ENCODE measurements at places on chromosomes 4 and X.

DNA sequence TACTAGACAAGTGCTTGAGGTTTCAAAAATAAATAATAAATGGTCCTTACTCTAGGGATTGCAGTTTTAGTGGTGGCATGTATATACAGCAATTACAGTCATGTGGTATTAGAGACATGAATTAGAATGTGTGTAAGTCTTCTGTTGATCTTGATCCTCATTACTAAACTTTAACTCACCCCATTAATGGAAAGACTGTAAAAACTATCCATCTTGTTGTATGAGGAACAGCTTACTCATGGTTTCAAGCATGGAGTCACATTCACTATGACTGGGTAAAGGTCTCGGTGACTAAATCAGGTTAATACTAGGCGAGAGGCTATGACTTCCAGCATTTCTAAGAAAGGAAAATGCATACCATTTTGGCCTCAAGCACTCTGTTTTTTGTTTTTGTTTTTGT lies 107.0 kb upstream of the HPGD start:
- DNase-seq, result no peak

DNA sequence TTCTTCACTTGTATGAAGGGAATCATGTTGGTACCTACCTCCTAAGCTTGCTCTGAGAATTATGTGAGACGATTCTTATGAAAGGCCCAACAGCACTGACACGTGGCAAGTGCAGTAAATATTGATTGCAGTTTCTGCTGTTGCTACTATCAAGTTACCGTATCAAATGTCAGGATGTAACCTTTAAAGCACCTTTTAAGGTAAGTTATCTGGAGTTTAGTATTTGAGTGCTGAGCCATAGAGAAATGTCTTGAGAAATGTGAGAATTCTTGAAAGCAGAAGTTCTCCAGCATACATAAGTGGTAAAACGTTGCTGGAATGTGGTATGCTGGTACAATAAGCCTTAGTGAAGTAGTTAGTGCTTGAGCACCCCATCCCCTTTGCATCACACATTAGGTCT lies 90.4 kb downstream of the PHOX2B start:
- DNase-seq, result no peak

GRCh38 chrX:129600981-129601424 lies 53.8 kb downstream of the APLN start:
- no peak for DNase-seq

DNA sequence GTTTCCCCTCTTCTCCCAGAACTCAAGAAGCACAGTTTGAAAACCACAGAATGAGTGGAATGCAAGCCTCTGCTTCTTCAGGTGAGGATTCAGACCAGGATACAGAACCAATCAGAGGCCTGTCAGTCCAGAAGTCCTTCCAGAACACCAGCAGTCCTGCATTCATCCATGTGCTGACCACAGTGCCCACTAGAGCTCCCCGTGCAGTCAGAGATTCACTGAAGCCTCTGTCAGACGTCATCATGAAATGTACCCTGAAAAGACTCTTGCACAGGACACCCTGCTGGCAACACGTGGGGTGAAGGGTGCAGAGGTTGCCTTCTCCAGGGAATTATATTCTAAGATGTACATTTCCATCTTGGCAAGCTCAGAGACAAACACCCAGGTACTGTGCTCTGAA lies 75.9 kb upstream of the LSM6 start:
- DNase-seq, result no peak

- DNase-seq, result no peak
Observed at GRCh38 chr4:67030636-67031035, 514.7 kb downstream of the CENPC start.

DNA sequence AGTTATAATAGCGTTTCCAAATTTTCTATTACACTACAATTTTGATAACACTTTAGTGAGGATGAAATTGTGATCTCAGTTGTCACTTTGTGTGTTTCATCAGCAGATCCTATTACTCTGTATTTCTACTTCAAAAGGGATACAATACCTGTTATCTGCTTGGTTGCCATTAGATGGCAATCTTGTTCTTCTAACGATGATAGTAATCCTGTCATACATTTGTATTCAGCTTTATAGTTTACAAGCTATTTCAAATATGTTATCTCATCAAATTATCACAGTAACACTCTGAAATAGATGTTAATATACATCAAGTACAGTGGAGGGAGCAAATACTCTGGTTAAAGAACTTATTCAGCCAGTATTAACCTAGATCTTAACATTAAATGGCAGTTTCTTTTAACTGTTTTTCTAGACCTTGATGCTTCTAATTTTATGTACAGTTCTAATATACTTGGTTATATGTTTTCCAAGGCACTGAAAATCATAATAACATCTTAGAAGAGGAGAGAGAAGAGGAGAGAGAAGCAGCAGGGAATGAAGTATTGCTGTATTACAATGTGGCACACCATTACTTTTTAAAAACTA lies 292.0 kb downstream of the CCSER1 start:
- DNase-seq, result no peak

GRCh38 chrX:97594646-97595224 lies 711.0 kb downstream of the RPA4 start:
- DNase-seq, result no peak

- DNase-seq, result no peak
Observed at GRCh38 chrX:48468247-48468671, 1.8 kb downstream of the SLC38A5 start.

DNA sequence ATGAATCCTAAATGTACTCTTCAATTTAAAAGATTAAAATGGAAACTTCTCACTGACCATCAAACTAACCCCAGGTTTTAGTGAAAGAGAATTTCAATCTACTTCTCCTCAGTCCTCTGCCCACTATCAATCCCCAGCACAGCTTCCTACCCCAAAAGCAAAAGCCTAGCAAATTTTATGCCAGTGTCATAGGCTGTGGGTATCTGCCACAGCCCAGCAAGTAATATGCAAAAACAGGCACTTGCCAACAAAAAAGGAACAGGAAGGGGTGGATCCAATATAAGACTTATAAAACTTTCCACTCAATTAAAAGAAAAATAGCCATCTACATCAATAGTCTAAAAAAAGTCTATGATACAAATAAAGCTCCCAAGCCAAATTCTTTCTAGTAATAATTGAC lies 22.3 kb downstream of the CAMK2D start:
- no peak for DNase-seq

GRCh38 chr4:45484740-45485139 lies 639.1 kb downstream of the GABRG1 start:
- DNase-seq, result no peak

DNA sequence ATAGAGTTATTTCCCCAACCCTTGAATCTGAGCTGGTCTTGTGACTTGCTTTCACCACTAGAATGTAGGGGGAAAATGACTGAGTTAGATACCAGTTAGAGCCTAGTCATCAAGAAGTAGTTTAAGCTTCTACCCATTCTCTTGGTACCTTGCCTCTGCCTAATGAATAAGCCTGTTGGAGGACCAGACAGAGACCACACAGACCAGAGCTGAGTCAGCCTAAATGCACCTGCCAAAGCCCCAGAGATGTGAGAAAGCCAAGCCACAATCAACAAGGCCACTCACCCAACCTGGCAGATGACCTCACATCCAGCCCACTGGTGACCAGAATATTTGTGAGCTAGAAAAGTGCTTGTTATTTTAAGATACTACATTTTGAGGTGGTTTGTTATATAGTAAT lies 85.2 kb upstream of the DCLK2 start:
- DNase-seq, result no peak

DNA sequence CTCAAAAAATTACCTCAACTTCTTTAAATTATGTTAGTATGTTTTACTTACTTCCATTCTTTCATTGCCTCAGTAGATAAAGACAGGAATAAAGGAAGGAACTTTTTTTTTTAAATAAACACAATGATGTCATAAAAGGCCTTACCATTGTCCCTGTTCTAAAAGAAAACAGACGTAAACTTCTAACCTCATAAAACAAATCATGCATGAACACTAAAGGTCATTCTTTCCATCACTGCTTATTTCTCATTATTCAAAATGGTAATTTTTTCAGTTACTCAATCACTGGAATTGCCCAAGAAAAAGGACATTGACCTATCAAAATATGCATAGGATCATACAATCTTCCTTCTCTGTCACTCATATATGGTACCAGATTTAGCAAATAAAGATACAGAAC lies 32.2 kb upstream of the ARMCX2 start:
- no peak for DNase-seq

DNA sequence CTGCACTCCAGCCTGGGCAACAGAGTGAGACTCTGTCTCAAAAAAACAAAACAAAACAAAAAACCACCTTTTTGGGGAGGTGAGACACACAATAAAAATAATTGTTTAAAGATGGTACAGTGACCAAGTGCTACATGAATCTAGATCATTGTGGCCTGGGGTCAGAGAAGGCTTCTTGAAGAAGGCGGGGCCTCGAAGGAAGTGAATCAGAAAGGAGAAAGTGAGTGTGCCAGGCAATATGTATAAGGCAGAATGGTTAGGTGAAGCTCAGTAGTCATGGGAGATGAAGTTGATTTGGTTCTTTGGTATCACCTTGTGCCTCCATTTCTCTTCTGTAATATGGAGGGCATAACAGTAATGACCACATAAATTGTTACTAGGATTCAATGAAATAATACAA lies 58.9 kb downstream of the DOCK11 start:
- no peak for DNase-seq

DNA sequence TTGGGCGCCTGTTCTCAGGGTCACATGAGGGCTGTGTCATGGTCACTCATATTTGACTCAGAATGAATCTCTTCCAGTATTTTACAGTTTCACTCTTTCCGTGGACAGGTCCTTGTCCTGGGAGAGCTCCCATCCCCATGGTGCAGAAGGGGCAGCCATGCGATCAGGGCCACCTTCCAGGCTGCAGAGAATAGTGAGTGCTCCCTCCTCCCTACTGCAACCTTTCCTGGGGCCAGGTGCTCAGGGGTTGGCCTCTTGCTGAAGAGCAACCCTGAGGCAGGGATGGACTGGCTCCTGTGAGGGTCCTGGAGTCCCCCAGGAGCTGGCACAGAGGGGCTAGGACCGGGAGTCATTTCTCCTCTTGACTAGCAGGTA lies 108.4 kb downstream of the ABLIM2 start:
- no peak for DNase-seq

- DNase-seq, result no peak
Observed at GRCh38 chr4:2116687-2117400, 57.7 kb downstream of the NAT8L start.

GRCh38 chr4:101171747-101172146 lies 175.6 kb downstream of the PPP3CA start:
- no peak for DNase-seq

DNA sequence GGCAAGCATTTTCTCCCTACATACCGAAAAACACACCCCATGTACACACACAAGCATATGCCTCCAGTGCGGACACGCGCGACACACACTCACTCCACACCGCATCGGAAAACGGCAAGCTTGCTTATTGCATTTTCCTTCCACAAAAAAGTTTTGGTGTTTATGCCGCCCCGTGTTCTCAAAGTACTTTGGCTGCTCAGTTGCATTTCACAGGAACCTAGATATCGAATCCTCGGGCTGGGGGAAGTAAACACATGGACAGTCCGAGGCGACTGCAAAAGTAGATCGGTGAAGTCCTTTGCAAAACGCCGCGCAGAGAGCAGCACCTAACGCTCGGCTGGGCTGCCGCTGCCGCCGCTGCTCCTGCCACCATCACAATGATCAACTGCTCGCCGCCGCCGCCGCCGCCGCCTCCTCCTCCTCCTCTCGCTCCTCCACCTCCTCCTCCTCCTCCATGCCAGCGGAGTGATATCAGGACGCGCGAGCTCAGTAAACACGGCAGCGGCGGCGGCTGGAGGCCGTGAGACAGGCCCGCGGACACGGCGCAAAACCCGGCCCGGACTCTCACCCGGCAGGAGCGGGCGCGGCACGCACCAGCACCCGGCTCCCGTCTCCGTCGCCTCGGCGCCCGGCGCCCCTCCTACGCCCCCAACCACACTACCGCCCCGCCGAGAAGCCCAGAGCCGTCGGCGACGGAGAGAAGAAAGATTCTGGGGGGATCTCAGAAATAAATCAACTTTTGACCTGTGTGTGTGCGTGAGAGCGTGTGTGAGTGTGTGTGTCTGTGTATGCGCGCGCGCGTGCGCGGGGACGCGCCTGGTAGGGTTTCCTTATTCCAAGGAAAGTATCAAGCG lies at the start of gene MAML3:
Gene MAML3, minus strand, starts transcription at position 467 of the 854 bp plus-strand sequence. CDS start 857 bp downstream, outside the sequence.
- DNase-seq, result no peak

- no peak for DNase-seq
Observed at GRCh38 chr4:151573945-151574344, 165.0 kb downstream of the FHIP1A start.

- no peak for DNase-seq
Observed at GRCh38 chr4:152364883-152365282, 171.0 kb downstream of the FBXW7 start.

- no peak for DNase-seq
Observed at GRCh38 chr4:95268819-95269565, 279.8 kb downstream of the UNC5C start.

Data from Panc1 (cell line).